ENCODE measurements at places on chromosomes 7 and 10. TPM values are rescaled to one million over a fixed set of nuclear protein-coding genes. Genes with fewer than 3 reads are reported as not detected.

DNA sequence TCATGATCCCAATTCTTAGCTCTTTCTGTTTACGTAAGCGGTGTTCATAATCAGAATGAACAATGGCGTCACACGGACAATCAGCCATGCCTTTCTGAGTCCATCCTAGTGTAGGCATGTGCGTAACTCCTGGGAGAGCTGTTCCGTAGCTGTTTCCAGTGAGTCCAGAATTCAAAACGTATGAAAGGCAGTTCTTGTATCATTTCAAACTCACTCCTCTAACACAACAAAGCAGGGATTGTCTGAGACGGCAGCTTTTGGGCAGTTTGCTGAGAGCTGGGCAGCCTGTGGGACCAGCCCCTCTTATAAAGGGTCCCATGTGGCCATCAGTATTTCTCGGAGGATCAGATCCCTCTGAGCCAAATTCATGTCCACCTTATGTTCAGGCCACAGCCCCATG, 43.4 kb downstream of the PSPH start:
- peak; percentile 17 for DNase-seq

DNA sequence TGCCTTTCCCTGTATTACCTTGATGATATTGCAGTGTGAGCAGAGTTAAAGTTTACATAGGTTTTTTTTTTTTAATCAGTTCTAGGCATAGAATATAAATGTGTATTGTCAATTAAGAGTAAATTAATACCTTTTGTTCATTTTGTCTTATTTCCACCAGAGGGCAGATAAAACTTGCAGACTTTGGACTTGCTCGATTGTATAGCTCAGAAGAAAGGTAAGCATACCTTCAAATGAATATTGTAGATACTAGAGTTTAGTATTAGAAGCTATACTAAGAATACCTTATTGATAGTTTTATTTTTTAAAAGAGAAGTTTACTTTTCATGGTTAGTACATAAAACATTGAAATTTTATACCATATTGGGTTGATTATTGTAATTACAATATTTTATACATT, 86.8 kb downstream of the MPLKIP start:
- DNase-seq: no peak

DNA sequence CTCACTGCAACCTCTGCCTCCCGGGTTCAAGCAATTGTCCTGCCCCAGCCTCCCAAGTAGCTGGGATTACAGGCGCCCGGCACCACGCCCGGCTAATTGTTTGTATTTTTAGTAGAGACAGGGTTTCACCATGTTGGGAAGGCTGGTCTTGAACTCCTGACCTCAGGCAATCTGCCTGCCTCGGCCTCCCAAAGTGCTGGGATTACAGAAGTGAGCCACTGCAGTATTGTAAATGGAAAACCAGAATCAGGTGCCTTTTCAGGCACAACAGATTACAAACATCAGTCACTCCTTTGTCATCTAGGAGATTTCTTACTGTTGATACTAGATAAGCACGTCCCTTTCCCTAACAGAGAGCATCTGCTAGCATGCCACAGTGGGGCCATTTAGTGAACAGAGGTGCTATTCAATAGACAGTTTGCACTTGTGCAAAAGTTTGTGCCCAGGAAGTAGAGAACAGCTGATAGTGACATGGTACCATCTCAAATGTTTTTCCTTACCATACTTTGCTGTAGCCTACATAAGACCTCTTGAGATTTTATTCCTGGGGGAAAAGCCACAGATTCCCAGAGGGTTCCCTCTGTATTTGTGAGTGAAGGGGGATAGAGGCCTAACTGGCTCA, 24.5 kb upstream of the WAC start:
- DNase-seq: no peak

GRCh38 chr7:156827587-156828203, 65.3 kb downstream of the LMBR1 start:
- DNase-seq: peak; percentile 32

GRCh38 chr10:98265403-98266378, 2.3 kb downstream of the LOXL4 start:
- no peak for DNase-seq

GRCh38 chr7:113119429-113119828, 1.1 kb upstream of the SMIM30 start:
- DNase-seq: no peak

- peak; percentile 58 for DNase-seq
These were observed at the start of gene NANOS1 for GRCh38 chr10:119029613-119030420. Gene NANOS1, plus strand, starts transcription at chr10:119029714. Its CDS starts 88 bp downstream, at chr10:119029802.

SDK1 gene
- 16.5 TPM for total RNA-seq

CLCN1 gene
- total RNA-seq: 0.11 TPM

OR2A7 gene
- total RNA-seq: not detected

FRMD4A gene
- 7.9 TPM for total RNA-seq

SSC4D gene
- 17.3 TPM for total RNA-seq
